ENCODE measurements at places on chromosomes 1 and 21.

DNA sequence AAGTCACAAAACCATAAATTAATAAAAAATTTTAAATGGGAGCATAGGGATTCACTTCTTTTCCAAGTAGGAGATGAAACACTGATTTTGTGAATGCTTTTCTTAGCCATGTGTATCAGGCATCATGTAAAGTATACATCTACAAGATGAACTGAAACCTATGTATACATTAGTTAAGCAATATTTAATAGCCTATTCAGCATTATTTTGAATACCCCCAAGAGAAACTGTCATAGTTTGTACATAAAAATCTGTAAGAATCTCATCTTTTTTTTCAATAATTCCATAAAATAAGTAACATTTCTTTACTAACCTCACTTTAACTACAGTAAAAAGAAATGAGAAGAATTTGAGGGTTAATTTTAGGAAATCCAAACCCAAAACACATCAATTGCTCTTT is 348.0 kb downstream of the KCNT2 start:
- DNase-seq: no peak

GRCh38 chr1:3003039-3003940 is 18.0 kb upstream of the ACTRT2 start:
- no peak for DNase-seq

- DNase-seq: no peak
Measured at GRCh38 chr1:208025031-208025430, 114.1 kb upstream of the CD34 start.

- DNase-seq: no peak
Measured at GRCh38 chr1:245901037-245901436, 606.0 kb downstream of the SMYD3 start.

DNA sequence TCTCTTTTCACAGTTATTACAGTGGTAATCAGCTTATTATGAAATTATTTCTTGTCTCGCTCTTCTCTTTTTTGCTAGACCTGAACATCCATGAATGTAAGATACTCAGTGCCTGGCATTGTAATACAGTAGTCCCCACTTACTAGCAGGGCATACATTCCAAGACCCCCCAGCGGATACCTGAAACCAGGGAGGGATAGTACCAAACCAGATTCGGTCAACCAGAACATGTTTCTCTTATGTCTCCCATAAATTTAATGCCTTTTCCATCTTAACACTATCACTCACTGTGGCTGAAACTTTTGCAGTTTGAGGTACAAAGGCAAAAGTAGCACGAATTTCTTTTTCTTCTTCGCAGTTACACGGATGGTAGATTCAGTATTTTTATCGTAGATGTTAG is 24.6 kb upstream of the B3GALT2 start:
- DNase-seq: no peak

- DNase-seq: no peak
Measured at GRCh38 chr1:212650228-212650627, 41.7 kb downstream of the ATF3 start.

DNA sequence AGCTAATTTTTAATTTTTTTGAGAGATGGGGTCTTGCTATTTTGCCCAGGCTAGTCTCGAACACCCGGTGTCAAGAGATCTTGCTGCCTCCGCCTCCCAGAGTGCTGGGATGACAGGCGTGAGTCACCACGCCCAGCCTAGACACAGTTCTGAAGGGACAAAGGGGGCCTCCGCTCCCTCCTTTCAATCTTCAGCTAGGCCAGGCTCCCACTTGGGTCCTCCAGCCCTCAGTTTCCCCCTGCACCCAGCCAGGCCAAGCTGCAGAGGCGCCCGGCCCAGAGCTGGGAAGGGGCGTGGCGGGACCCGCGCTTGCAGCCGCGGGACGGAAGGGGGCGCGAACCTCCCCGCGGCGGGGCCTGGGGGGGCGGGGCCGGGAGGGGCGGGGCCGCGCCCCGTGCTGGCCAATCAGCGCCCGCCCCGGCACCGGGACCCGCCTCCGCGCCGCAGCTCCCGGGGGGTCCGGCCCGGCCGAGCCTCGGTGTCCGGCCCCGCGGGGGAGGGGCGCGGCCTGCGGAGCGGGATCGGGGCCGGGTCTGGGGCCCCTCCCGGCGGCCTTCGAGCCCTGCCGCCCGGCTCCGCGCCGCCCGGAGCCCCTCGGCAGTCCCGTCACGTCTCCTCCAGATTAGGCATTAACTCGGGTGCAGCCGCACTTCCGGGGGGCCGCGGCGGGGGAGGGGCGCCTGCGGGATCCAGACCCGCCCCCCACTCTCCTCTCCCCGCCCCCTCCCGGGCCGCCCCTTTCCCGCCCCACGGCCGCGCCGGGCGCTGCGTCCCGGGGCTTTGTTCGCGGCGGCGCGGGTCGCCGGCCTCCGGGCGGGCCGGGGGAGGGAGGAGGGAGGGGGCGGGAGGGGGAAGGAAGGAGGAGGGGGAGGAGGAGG is 559 bp upstream of the AGRN start:
- peak; percentile 76 for DNase-seq

GRCh38 chr1:168476588-168477385 is 67.0 kb downstream of the XCL2 start:
- no peak for DNase-seq

GRCh38 chr1:198157847-198158725 is 1.3 kb downstream of the NEK7 start:
- peak; percentile 9 for DNase-seq

- DNase-seq: no peak
Measured at GRCh38 chr1:191490303-191490702, 668.0 kb upstream of the RGS18 start.

DNA sequence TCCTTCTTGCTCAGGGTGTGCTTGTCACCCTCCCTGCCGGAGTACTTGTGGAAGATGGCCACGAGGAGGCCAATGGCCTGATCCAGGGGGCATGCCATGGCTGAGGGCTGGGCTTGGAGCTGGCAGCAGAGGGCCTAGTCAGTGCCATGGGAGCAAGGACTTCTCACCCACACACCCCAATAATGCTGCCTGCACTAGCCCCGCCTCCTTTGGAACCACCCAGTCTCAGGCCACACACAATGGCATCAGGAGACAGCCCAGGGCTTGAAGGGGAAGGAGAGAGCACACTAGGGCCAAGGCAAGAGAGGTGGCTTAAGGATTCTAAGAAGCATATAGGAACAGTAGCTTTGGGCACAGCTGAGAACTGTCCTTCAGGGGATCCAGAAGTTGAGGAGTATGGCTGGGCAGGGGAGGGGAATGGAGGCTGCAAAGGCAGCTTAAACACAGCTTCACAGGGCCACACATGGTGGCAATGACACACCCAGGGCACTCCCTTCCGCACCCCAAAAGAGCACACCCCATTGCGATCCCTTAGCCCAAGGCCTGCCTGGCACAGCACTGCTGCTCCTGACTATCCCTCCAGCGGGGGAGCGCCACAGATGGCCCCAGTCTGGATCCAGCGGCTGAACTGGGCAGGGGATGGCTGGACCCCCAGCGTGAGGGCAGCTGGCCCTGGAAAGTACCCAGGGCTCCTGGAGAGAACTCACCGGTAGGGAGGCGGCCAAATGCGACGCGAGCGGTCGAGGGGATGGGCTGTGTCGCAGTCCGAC is at the start of gene S100A6:
S100A6 (minus strand) TSS at position 750 of the 770 bp plus-strand sequence; CDS start at position 98, 652 bp downstream.
- DNase-seq: peak; percentile 36

GRCh38 chr1:110348050-110348449 is 8.9 kb downstream of the RBM15 start:
- DNase-seq: no peak

- DNase-seq: no peak
Measured at GRCh38 chr1:15849775-15850324, 2.3 kb downstream of the SPEN start.

- peak; percentile 24 for DNase-seq
Measured at GRCh38 chr1:51236531-51237350, 668 bp downstream of the RNF11 start.

- no peak for DNase-seq
Measured at GRCh38 chr1:160761886-160762285, 22.8 kb downstream of the SLAMF7 start.

- no peak for DNase-seq
Measured at GRCh38 chr1:156337052-156337887, 822 bp downstream of the CCT3 start.

GRCh38 chr1:44302541-44302940 is 52.5 kb downstream of the ERI3 start:
- no peak for DNase-seq

DNA sequence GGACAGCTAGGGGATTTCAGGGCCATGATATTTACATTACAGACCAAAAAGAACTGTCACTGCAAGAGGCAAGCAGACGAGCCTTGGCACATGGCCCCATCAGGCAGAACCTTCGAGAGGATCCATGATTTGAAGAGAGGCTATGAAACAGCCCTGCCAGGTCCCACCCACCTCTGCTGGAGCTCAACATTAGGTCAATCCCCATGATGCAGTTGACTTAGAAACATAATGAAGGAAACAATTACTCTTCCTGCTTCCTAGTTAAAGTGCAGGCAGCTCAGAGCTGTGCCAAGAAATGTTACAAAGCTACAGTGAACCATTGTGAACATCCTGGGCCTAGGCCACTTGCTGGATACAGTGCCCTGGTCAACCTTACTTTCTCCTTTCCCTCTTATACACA is 41.7 kb upstream of the PTCH2 start:
- no peak for DNase-seq

- DNase-seq: no peak
Measured at GRCh38 chr1:48013270-48013669, 16.1 kb upstream of the TRABD2B start.

DNA sequence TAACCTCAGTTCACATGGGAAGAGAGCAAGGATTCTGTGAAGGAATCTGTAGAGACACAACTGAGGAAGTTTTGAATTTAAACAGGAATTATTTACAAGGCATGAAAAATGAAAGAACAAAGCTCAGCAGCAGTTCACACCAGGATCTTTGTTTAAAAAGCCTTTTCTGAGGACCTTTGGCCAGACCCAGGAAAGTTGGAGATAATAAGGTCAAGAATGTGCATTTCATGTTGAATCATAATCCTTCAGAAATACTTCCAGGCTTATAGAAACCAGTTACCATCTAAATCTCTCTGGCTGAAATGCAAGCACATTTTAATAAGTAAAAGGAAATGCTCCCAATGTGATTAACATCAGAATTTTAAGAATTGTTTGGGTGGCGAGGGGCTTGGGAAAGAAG is 2.7 kb downstream of the CLIC6 start:
- DNase-seq: no peak
